ENCODE measurements at places on chromosomes 3 and 15. TPM values are rescaled to one million over a fixed set of nuclear protein-coding genes. Genes with fewer than 3 reads are reported as not detected.
A peak's percentile ranks its signal among the peaks of the same experiment; 100 is the strongest.

The AMIGO3 gene
- 1.2 TPM for polyA plus RNA-seq

The VGLL3 gene
- 34.4 TPM for polyA plus RNA-seq

The FAM98B gene
- not detected for polyA plus RNA-seq

The CHRD gene
- polyA plus RNA-seq = 18.1 TPM

- no peak for DNase-seq
Measured at GRCh38 chr3:85796140-85796539, 837.4 kb downstream of the CADM2 start.

- DNase-seq = no peak
Measured at GRCh38 chr3:89098964-89099585, 8.3 kb upstream of the EPHA3 start.

- no peak for DNase-seq
Measured at GRCh38 chr3:50961386-50961785, 286.7 kb downstream of the DOCK3 start.

GRCh38 chr15:48396020-48396419 is 64.8 kb downstream of the DUT start:
- no peak for DNase-seq

DNA sequence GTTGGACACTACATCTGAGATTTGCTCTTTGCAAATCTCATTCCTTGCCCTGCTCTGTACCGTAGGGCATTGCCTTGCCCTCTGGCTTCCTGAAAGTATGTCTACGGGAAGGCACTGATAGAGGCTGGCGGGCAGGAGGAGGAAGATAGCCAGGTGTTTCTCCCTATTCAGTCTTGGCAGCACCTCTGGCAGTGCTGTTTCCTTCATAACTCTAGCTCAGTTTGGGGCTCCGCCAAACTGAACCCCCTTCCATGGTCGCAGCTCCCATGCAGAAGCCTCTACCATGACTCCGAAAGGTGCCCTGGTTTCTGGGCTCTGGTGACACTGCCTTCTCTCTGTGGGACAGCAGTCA is 122.3 kb upstream of the PRR20G start:
- no peak for DNase-seq

- DNase-seq = peak; percentile 9
Measured at GRCh38 chr15:43376017-43376705, 5.3 kb downstream of the TUBGCP4 start.

DNA sequence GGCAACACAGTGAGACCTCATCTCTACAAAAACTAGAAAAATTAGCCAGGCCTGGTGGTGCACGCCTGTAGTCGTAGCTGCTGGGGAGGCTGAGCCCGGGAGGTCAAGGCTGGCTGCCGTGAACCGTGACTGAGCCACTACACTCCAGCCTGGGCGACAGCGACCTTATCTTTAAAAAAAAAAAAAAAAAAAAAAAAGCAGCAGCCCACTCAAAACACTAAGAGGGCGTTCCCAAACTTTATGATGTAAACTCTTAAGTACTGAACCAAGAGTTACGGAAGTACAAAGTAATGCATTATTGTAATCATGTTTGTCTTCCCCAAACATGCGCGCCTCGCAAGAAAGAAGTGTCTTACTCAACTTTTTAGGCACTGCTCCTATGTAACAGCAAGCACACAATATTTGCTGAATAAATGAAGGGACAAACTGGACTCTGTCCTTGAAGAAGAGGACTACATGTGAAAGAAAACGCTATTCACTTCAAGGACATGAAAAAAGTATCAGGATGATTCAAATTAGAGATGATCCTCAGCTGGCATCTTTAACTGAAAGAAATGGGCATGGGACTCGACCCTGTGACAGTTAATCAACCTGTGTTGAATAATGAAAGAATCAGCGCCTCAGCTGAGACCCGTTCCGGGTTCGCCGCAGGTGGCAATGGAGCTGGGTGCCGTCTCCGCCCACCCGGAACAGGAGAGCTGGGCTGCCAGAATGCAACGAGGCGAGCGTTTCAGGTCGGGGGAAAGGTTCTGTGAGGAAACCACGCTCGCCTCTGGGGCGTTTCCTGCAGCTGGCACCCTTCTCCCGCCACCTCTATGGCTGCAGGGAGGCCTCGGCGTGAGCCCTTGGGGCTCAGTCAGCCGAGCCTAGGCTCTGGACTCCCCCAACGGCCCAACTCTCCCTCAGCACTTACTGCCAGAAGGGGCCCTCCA is 718 bp downstream of the SPG11 start:
- DNase-seq = no peak

DNA sequence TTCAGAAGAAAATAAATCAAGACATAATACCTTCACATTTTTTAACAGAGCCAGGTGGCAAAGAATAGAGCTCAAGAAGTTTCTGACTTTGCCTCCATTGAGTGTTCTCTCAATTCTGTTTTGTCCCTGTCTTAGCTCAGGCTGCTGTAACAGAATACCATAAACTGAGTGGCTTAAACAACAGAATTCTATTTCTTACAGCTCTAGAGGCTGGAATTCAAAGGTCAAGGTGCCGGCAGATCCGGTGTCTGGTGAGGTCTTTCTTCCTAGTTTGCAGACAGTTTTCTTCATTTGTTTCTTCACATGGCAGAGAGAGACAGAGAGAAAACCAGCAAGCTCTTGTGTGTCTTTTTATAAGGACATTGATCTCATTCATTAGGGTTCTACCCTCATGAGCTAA is 25.6 kb downstream of the IQCH start:
- DNase-seq = no peak

Measured in muscle of arm (tissue), 14 donors.